ENCODE measurements at places on chromosomes 7 and 10.

DNA sequence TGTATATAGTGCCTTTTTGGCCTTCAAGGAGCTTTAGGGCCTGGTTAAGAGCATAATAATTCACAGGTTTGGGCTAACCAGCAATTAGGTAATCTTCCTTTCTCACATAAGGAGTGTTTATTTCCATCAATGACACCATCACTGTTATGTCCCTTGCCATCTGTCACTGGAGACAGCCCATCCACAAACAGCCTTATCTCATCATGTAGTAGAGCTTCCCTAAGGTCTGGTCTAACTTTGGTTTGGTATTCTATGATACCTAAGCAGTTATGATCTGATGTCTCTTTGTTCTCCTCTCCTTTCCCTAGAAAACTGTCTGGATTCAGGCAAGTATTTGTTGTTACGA lies 26.4 kb downstream of the MAPK8 start:
- no peaks in the 10 kb centered on the region for H3K4me1 ChIP-seq
- no peaks in the 10 kb centered on the region for H3K36me3 ChIP-seq
- H3K27ac ChIP-seq: no peak overlapping the region
- H3K4me3 ChIP-seq: no peak overlapping the region

DNA sequence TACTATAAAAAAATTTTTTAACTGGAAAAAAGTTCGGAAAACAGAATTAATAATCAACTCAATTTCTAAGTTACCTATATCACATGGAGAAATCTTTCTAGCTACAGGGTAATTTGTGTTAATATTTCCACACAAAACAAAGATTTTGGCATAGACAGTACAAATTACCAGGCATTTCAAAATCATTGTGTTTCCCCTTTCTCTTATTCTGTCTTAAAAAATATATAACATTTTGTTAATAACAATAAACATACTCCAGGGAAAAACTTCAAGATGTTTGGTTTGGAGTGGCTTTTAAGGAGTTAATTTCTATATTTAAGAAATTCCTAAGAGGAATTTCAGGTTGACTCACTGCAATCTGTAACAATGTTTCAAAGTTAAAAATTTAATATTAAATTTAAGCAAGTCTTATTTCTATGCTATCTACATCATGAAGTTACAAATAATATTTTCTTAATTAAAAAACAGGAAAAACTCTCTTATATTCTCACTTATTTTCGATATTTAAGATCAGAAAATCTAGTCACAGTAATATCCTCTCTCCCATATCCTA lies 132.6 kb downstream of the NRBF2 start:
- peak overlapping the region; percentile 75 for H3K4me3 ChIP-seq
- H3K36me3 ChIP-seq: peaks cover 5% of the 10 kb centered on the region
- H3K4me1 ChIP-seq: peaks cover 23% of the 10 kb centered on the region
- no peak for DNase-seq

DNA sequence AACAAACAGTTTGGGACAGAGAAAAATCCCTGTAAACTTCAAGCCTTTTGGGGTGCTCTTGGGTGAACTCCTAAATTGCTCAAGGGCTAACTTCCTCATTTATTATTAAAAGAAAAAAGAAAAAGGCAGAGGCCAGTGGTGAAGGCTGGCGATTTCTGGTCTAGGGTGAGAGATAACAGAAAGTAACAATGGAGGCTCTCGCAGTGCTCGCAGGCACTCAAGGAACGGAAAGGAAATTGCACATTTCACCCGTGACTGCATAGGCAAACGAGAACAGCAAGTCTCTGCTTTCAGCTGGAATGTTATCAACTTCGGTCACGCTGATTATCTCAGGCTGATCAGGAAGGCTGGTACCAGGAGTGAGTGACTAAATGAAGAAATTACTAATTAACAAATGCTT lies 70.7 kb downstream of the PRKAG2 start:
- no peak overlapping the region for H3K27ac ChIP-seq
- H3K36me3 ChIP-seq: no peaks in the 10 kb centered on the region
- peaks cover 39% of the 10 kb centered on the region for H3K27me3 ChIP-seq
- H3K4me1 ChIP-seq: peaks cover 3% of the 10 kb centered on the region
- no peak for DNase-seq
- no peak overlapping the region for H3K4me3 ChIP-seq

DNA sequence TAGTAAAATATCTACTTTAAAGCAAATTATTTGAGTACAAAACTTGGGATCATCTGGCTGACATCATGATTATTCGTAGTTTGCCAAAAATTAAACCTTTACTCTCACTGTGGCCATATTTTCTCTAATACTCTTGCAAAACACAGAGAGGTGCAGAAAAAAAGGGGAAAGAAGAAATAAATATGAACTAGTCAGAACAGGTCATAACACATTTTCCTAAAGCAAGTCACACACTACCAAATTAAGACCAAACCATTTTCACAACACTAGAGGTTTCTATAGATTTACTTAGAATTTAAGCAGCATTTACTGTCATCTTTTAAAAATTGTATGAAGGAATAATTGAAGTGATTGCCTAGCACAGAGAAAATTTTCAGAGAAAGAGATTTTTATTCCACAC lies 726.1 kb downstream of the SORCS1 start:
- H3K4me1 ChIP-seq: no peaks in the 10 kb centered on the region
- no peaks in the 10 kb centered on the region for H3K36me3 ChIP-seq
- H3K27me3 ChIP-seq: no peaks in the 10 kb centered on the region
- no peak overlapping the region for H3K27ac ChIP-seq

GRCh38 chr10:80492848-80493521 lies 38.9 kb downstream of the TSPAN14 start:
- H3K4me3 ChIP-seq: peak overlapping the region; percentile 9
- H3K27me3 ChIP-seq: no peaks in the 10 kb centered on the region
- DNase-seq: peak; percentile 18
- no peaks in the 10 kb centered on the region for H3K36me3 ChIP-seq

- H3K27me3 ChIP-seq: peaks cover 10% of the 10 kb centered on the region
- no peak overlapping the region for H3K4me3 ChIP-seq
- no peak overlapping the region for H3K27ac ChIP-seq
- no peaks in the 10 kb centered on the region for H3K36me3 ChIP-seq
Observed at GRCh38 chr7:27424231-27424630, 181.6 kb downstream of the EVX1 start.

DNA sequence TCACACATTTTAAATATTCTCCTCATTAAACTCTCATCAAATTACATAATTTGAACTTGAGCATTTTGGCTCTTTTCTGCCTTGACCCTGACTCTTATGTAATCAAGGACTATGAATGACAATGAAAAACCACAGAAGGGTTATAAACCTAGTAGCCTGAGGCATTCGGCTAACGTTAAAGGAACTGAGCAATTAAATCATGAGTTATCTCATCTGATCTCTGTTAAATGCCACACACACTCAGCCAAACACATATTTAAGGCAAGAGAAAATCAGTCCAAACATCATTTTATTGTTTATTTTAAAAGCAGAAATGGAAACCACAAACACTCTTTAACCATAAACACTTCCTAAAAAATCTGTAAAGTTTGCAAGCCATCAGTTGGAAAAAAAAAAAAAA lies 204.3 kb downstream of the DGKI start:
- no peaks in the 10 kb centered on the region for H3K4me1 ChIP-seq
- no peak overlapping the region for H3K4me3 ChIP-seq
- no peak overlapping the region for H3K27ac ChIP-seq
- DNase-seq: peak; percentile 42
- peaks cover 3% of the 10 kb centered on the region for H3K36me3 ChIP-seq

DNA sequence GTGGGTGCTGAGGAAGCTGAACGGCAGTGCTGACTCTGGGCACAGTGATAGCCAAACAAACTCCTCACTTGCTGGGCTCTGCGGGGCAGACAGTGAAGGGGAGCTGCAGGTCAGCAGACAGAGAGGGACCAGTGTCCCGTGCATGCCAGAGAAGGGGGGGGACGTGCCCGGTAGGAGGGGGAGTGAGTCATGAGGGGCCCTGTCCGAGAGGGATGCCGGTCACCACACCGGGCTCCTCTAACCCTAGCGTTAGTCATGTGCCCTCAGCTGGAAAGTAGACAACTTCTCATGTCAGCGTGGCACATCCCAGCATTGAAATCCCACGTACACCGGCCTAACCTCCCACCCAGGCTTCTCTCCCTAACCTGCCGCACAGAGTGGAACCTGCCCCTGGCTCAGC lies 117.1 kb upstream of the DPP6 start:
- H3K36me3 ChIP-seq: no peaks in the 10 kb centered on the region
- H3K4me3 ChIP-seq: no peak overlapping the region
- H3K27ac ChIP-seq: no peak overlapping the region

- H3K27ac ChIP-seq: no peak overlapping the region
- H3K4me3 ChIP-seq: no peak overlapping the region
- no peaks in the 10 kb centered on the region for H3K36me3 ChIP-seq
- H3K27me3 ChIP-seq: no peaks in the 10 kb centered on the region
Observed at GRCh38 chr7:111855161-111855841, 293.0 kb upstream of the IMMP2L start.

DNA sequence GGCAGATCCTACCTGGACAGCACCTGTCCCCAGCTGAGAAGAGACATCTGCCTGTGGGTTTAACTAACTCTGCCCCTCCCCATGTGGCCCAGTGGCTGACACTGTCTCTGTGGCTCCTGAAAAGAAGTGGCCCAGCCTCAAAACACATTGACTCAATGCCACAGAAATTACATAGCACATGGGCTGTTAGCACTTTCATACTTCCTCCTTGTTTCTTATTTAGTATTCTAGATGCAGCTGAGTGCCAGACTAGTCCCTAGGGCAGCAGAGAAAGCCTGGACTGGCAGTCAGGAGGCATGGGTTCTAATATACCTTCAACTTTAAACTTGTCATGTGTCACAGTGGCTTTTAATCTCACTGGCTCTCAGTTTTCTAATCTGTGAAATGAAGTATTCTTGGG lies 171.0 kb downstream of the TRIL start:
- no peaks in the 10 kb centered on the region for H3K27me3 ChIP-seq
- DNase-seq: no peak
- no peaks in the 10 kb centered on the region for H3K36me3 ChIP-seq
- H3K4me3 ChIP-seq: no peak overlapping the region
- no peak overlapping the region for H3K27ac ChIP-seq
